Activated CD8-positive, alpha-beta T cell treated with anti-CD3 and anti-CD28 coated beads for 36 hours (primary cell): ENCODE measurements at places on chromosomes 1 and 21.

DNA sequence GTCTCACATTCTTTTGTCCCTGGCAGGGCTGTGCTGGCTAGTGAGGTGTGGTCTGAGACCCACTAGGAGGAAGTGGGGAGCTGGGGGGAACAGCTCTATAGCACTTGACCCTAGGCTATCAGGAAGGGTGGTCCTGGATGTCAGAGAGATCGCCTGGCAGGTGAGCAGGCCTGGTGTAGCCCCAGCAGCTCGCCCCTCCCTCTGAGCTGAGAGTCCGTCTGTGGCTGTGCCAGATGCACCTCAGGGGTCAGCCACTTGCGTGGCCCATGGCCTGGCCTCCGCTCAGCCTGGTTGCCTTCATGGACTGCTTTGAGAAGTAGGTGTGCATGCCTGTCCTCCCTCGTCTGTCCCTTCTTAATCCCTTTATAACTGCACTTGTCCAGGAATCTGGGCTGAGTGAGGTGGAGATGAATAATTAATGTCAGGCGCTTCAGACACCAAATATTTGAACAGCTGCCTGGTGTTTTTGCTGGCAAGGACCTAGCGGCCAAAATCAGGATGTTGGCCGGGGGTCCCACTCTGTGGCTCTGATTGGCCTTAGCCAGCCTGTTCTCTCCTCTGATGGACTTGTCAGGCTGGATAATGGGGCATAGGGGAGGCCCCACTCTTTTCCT is 30.5 kb downstream of the TMEM53 start:
- no peak for DNase-seq

GRCh38 chr21:32756096-32756495 is 15.5 kb downstream of the PAXBP1 start:
- no peak for DNase-seq

GRCh38 chr1:41874151-41874719 is 44.5 kb downstream of the HIVEP3 start:
- no peak for DNase-seq

DNA sequence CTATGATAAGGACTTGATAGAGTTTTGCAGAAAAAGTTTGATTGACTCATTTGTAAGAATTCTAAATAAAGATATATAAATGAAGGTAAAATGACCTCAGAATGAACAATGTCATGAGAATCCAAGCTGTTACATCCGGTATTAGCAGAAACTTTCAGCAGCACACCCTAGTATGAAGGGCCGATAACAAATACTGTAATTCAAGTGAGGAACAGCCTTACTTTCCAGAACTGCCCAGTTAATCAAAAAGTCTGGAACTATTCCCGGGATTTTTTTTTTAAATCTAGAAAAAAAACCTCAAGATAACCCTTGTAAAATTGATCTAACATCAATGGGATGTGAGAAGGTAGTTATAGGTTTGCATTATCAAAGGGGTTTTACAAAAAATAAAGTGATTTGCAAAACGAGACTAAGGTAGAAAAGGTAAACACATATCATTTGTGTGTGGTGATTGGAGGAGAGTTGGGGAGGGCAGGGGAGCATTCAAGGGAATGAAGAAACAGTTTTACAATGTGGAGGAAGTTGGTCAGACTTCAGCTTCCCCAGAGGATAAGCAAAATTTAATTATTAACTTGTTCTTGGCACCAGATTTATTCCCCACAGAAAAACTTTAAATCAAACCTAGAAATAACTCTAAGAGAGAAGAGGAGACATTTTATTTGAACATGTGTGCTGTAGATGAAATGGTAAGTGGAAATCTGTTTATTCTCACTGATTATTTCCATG is 75.9 kb upstream of the VCAM1 start:
- DNase-seq: no peak

GRCh38 chr1:115465802-115466363 is 127.8 kb upstream of the NGF start:
- DNase-seq: no peak

DNA sequence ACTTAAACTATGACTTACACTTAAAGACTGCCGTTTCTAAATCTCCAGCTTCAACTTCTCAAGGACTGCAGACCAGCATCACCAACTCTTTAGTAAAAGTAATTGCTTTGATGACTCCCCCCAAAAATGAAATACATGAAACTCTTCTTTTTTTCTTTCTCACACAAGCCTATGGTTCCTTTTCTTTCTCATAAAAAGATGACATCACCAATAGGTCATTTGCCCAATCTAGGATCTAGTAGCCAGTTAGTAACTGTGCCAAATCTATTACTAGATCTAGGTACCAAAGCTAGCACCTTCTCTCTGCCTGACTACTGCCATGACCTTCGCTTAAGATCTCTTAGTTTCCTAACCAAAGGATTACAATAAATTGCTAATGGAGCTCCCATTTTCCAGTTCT is 1266.0 kb upstream of the ADGRL4 start:
- DNase-seq: no peak

GRCh38 chr1:43982808-43983207 is 3.8 kb downstream of the B4GALT2 start:
- no peak for DNase-seq

DNA sequence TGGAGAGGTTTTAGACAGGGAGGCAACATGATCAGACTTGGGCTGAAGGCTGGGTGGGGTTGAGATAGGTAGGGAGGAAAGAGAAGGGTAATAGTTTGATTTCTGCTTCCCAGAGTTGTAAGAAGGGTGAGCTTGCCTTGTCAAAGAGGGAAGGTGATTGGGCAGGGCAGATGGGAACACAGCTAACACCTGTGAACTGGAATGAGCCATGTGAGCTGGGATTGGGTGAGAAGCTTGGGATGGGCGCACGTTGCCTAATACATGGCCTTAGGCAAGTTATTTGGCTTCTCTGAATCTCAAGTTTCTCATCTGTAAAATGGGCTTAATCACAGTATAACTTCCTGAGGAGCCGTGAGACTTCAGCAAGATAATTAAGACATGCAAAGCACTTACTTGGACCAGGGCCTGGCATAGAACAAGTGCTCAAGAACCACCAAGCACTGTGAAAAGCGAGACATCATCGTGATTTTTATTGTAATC is 33.8 kb upstream of the ID3 start:
- DNase-seq: no peak

DNA sequence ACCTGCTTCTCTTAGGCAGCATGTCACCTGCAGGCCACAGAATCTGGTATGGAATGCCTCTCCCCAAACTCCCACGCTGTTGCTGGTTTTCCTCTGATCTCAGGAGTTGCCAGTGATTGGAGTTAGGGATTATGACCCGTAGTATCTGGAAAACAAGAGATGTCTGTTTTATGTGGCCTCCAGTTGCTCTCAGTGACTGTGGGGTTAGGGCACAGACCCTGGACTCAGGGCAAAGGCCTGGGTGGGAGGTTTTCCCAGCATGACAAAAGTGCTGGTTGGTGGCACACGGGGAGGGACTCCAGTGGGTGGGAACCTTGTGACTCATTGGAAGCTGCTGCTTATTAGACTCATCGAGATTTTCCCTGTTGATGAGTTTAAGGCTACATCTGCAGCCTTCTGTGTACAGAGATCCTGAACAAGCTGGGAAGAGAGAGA is at the start of gene NR1I3:
Gene NR1I3 (minus strand): TSS at position 165 of the 435 bp plus-strand sequence. CDS start 1,638 bp downstream, outside the sequence.
- no peak for DNase-seq

- peak; percentile 75 for DNase-seq
Measured at GRCh38 chr1:244319283-244320132, 132.2 kb downstream of the ADSS2 start.

DNA sequence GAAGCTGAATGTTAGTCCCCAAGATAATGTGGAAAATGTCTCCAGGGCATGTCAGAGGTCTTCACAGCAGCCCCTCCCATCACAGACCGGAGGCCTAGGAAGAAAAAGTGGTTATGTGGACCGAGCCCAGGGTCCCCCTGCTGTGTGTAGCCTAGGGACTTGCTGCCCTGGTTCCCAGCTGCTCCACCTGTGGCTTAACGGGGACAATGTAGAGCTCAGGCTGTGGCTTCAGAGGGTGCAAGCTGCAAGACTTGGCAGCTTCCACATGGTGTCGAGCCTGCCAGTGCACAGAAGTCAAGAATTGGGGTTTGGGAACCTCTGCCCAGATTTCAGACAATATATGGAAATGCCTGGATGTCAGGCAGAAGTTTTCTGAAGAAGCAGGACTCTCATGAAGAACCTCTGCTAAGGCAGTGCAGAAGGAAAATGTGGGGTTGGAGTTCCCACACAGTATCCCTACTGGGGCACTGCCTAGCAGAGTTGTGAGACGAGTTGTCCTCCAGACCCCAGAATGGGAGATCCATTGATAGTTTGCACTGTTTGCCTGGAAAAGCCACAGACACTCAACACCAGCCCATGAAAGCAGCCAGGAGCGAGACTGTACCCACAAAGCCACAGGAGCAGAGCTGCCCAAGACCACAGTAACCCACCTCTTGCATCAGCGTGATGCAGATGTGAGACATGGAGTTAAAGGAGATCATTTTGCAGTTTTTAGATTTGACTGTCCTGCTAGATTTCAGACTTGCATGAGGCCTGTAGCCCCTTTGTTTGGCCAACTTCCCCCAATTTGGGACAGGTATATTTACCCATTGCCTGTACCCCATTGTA is 204.9 kb downstream of the MRPL39 start:
- DNase-seq: peak; percentile 58

DNA sequence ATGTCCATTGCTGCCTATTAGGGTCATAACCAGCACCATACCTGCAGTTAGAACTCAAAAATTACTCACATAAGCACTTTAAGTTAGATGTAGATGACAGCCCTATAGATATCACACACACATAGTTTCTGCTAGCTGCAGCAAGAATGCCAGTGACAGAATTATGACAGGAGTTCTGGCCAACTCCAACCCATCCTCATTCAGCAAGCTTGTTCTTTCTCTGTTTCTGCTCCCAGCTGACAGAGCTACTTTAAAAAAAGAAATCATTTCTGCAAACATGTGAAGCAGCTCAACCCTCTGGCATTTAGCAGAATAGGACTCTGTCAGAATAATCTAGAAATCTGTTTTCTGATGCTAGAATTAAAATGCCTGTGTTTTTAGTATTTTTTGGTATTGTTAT is 23.8 kb upstream of the OTUD7B start:
- no peak for DNase-seq

- DNase-seq: no peak
Measured at GRCh38 chr1:210239349-210240111, 6.9 kb downstream of the SERTAD4 start.

DNA sequence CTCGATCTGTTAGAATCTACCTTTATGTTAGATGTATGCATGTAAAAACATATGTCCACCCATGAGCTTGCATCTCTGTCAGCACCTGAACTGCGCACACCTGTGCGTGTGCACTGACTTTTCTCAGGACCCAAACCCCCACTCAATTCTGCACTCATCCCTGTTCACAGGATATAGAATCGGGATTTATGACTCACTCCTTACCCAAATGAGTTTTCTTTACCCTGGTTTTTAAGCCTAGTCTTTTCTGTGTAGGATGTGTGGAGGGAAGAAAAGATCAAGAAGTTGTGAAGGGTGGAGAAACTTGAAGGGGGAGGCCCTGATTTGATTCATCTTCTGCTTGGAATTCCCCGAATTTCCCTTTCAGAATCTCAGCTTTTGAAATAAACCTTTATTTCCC is 2.4 kb downstream of the ACKR1 start:
- no peak for DNase-seq

DNA sequence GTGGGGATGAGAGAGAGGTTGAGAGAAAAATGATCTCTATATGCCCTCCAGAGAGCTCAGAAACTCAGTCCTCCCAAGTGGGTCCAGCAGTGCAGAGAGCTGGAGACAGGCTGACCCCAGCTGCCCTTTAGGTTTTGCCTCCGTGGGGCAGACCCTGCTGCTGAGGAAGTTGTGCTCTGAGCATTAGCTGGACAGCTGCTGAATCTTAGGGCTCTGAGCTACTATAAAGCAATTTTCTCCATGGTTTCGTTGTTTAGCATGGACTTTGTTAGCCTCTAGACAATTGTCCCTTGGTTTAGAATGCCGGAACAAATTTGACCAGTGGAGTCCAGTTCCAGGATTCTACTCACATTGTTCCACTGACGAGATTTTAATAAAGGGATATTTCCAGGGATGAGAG is 22.1 kb downstream of the BATF3 start:
- DNase-seq: no peak

DNA sequence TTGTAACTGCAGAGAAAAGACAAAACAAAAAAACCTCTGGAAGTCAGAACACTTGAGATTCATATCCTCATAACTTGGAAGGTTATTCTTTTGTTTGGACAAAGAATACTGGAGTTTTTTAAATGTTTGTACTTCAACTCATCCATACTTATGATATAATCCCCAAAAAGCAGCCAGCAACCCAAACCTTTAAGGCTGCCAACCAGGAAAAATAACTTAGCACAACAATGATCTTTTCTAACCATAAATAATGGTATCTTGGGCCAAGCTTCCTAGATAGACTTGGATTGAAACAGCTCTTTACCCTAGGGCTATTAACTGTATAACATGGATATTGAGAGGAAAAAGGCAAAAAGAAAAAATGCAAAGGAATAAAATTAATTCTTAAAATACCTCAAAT is 335.1 kb downstream of the LTN1 start:
- no peak for DNase-seq

DNA sequence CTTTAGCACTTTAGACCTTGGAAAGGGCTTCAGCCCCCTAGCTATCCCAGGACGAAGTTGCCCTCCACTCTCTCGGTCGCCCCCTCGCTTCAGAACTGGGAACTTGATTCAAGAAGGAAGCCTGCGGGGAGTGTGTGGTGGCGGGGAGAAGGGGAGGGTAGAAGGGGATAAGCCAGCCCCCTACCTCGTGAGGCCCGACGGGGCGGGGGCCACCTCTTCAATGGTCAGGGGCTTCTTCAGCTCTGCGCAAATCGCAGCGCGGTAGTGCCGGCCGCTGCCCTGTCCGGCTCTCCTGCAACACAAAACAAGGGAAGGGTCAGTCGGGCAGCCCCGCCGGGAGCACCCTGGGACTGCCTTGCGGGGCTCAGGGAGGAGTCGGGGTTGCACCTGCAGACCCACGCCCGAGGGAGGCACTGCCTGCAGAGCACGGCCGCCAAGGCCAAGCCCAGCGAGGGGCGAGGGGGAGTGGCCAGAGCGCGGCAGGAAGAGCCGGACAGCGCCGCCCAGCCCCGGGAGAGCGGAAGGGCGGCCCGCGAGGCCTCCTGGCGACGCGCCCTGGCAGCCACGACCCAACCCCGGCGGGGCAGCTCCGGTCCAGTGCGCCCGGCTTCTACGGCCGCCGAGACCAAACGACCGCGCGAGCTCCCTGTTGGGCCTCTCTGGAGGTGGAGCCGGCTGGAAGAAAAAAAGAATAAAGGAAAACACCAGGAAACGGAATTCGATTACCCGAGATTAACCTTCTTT is 56.2 kb upstream of the RASAL2 start:
- DNase-seq: no peak

- no peak for DNase-seq
Measured at GRCh38 chr1:172467446-172467845, 23.6 kb upstream of the PIGC start.

- DNase-seq: no peak
Measured at GRCh38 chr1:10744654-10745238, 51.7 kb downstream of the CASZ1 start.

- DNase-seq: no peak
Measured at GRCh38 chr1:62229932-62230331, 35.3 kb downstream of the L1TD1 start.
